Ammon's horn (tissue), 1 donor: ENCODE measurements at places on chromosomes 12 and 14.

- DNase-seq: no peak
These were observed 127.7 kb downstream of the APAF1 start for GRCh38 chr12:98772818-98773217.

DNA sequence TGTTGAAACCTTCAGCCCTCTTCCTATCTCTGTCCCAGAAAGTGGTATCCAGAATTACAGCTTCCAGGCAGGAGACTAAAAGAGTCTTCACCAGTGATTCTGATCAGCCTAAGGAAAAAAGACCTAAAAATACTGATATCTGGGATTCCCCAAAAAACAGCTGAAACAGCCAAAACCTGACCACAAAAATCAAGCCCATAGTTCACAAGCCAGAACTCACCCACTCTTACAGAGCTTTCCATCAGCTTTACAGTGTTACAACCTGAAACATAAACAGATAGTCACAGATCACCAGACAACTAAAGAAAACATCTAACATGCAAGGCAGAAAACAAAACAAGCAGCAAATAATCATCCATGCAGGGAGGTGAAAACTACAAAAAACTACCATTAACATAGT, 26.0 kb upstream of the TSPAN8 start:
- DNase-seq: no peak

DNA sequence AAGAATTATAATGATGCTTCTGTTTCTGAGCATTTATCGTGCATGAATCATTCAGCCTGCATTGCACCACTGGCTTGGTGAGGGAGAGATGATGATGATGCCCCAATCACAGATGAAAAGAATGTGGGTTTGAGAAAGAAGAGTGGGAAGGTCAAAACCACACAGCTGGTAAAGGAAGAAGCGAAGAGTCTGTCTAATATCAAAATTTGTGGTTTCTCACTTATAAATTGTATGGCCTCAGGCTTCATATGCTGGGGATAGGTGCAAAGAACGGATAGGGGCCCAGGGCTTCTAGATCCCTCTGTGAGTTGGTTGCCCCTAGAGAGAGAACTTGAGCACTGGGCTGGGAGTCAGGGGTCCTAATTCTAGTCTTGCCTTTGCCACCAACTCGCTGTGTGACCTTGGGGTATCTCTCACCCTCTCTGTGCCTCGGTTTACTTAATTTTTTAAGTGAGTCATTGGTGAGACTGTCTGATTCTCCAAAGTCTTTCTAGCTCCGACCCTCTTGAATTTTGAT, 2.2 kb downstream of the OASL start:
- DNase-seq: no peak

DNA sequence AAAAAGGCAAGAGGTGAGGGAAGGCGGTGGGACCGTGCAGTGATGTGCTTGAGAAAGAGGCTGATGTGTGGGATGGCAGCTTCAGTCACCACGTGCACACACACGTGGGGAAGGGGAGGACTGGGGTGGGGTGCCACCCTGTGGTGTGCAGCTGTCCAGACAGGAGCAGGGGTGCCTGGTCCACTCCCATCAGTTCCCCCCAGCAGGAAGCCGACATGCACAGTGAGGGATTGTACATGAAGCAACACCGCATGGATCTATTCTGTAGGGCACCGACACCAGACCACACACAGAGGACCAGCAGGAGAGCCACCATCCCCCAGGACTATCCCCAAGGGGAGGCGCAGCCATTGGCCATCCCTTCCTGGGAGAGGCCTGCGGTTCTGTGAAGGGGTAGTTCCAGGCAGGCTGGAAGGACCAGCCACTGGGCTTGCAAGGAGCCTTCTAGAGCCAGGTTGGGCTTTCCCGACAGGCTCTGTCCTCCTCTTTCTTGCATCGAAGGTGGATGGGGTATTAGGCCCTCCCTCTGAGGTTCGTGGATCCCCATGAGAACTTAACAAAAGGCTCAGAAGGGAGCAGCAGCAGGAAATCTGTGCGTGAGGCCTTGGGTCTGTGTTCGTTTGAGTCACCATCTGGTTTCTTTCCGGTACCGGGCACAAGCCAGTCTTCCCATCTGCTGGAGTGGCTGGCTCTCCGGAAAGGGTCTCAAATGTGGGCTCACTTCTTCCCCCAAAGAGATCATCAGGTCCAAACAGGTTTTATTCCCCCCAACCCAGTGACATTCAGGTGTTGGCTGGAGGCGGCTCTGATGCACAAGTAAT, 59.8 kb downstream of the PLEKHG3 start:
- DNase-seq: peak; percentile 63

DNA sequence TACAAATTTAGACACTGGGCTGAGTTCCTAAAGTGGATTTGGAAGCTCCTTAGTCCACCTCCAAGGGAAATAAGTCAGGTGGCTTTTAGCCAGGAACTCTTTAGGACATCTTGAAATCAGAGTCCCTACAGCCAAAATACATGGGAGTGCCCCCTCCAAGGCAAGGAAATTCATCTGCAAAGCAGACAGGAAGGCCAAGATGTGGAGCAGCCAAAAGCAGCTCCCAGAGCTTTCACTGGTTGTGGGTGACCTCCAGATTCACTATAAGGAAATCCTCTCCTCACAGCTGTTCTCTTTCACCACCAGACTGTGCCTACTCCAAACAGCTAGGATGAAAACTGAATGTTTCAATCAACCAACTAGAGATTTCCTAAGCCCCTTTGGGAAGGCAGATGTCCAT, 6.6 kb downstream of the TTC9 start:
- DNase-seq: no peak

GRCh38 chr12:108052260-108052659, 76.8 kb upstream of the WSCD2 start:
- DNase-seq: no peak

DNA sequence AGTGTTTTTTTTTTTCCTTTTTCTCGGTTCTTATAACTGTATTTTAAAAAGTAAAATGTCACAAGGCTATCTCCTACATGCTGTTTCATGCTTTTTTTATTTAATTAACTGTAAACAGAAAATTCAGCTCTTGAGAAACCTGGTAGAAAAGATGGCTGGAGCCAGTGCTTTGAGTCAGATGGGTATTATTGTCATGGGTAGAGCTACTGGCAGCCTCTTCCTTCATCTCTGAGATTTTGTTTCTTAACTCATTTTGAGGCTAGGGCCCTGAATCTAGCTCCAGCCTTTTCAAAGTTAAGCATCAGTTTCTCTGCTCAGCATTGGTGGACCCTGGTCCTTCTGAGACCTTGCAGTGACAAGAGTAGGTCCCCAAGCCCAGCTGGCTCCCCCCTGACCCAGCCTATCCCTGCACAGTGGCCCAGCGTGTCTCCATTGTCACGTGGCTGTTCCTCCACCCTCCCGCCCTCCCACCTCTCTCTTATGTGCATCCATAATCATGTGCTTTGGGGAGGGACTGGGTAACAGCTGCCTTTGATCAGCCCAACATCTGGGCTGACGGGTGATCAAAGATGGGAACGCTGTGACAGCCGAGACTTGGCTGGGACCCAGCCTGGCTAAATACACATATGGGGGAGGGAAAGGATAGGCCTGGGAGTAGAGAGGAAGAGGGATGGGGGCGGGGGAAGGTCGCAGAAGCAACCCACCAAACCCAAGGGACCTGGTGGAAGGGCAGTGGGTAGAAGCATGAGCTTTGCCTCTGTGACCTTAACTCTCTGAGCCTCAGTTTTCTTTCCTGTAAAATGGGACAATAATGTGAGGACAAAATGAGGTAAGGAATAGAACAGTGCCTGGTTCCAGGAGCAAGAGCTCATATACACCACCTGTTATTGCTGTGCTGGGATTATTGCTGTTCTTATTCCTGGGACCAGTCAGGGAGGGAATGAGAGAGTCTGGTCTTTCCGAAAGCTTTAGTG, 24.4 kb upstream of the RBM19 start:
- DNase-seq: no peak

GRCh38 chr14:61872452-61872851, 110.2 kb downstream of the SNAPC1 start:
- no peak for DNase-seq

GRCh38 chr12:11896417-11896929, 174.3 kb upstream of the BCL2L14 start:
- no peak for DNase-seq

- DNase-seq: no peak
These were observed 253.9 kb upstream of the ARID2 start for GRCh38 chr12:45475594-45475993.

DNA sequence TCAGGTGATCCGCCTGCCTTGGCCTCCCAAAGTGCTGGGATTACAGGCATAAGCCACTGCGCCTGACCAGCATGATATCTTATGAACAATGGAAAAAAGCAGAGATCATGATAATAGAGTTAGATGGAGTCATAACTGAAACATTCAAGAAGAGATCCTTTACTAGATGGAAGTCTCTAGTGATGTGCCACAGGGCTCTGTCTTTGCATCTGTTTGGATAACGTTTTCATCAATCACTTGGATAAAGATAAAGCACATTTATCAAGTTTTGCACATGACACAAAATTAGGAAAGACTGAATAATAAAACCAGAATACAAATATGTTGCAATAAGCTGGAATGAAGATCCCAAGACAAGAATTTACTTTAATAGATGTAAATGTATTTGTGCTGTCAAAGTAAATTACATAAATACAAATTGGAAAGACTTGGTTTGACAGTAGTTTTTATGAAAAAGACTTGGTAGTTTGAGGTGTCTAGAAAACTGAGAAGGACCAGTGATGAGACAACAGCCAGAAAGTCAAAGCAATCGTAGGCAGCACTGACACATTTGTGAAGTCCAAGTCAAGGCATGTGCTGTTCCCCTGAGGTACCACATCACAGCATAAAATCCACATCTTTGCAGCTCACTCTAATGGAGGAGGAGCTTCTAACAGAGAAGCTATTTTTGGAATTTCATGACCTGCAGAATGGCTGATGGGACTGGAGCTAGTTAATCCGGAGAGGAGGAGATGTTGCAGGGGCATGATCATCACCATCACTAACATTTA, 28.5 kb downstream of the GPRC5A start:
- no peak for DNase-seq

- DNase-seq: no peak
These were observed 104.9 kb upstream of the C14orf180 start for GRCh38 chr14:104474495-104475213.

DNA sequence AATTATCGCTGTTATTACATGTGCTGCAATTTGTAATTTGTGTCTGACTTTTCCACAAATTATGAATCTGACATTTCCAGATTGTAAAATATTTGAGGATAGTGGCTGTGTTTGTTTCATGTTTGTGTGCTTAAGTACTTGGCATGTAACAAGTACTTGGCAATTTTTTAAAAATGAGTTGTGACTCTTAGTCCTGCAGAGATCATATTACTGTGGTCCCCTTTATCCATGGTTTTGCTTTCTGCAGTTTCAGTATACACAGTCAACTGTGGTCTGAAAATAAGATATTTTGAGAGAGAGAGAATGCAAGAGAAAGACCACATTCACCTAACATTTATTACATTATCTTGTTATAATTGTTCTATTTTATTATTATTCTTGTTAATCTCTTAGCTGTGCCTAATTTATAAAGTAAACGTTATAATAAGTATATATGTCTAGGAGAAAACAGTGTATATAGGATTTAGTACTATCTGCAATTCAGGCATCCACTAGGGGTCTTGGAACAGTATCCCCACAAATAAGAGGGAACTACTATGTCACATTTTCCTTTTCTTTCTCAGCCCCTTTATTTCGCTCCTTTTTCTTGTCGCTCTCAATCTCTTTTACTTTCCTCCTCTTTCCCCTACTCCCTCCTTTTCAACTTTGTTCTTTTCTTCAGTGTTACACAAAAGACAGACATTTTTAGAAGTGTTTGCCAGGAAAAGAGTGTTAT, 176.1 kb downstream of the FUT8 start:
- DNase-seq: no peak

GRCh38 chr14:54040846-54041245, 84.2 kb upstream of the BMP4 start:
- DNase-seq: no peak

GRCh38 chr12:62903151-62903550, 31.8 kb downstream of the PPM1H start:
- DNase-seq: no peak

- DNase-seq: no peak
These were observed 37.2 kb downstream of the PRKAB1 start for GRCh38 chr12:119705182-119705581.

DNA sequence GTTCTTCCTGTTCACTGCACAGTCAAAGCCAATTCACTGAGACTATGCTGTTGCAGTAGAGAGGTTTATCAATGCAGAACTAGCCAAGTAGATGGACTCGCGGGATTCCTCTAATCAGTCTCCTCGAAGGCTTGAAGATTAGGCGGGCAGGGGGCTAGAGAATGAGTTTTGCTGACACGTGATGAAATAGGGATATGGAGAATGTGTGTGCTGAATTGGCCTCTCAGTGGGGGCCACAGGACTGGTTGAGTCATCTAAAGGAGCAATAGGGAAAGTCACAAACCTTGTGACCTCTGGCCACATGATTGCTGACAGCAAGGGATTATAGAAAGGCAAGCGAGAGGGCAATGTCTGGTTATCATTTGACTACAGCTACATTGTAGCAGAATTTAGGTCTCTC, 12.7 kb downstream of the MIPOL1 start:
- DNase-seq: no peak

GRCh38 chr12:116136340-116136739, 141.2 kb downstream of the MED13L start:
- DNase-seq: no peak

DNA sequence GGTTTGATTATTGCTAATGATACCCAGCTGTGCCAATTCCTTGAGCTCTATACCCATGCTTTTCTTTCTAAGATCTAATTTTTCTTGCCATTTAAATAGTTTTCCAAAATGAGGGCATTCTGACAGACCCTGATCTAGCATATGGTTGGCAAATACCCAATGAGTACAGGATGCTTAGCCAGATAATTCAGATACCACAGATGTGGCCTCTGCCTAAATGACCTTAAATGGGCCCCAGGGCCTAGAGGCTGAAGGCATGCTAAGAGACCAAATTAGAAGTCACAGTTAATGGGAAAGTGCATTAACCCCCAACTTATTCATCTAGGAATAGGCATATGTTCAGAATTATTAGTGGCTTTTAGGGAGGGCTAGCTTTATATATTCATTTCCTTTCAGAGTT, 122.3 kb upstream of the CNOT2 start:
- no peak for DNase-seq

DNA sequence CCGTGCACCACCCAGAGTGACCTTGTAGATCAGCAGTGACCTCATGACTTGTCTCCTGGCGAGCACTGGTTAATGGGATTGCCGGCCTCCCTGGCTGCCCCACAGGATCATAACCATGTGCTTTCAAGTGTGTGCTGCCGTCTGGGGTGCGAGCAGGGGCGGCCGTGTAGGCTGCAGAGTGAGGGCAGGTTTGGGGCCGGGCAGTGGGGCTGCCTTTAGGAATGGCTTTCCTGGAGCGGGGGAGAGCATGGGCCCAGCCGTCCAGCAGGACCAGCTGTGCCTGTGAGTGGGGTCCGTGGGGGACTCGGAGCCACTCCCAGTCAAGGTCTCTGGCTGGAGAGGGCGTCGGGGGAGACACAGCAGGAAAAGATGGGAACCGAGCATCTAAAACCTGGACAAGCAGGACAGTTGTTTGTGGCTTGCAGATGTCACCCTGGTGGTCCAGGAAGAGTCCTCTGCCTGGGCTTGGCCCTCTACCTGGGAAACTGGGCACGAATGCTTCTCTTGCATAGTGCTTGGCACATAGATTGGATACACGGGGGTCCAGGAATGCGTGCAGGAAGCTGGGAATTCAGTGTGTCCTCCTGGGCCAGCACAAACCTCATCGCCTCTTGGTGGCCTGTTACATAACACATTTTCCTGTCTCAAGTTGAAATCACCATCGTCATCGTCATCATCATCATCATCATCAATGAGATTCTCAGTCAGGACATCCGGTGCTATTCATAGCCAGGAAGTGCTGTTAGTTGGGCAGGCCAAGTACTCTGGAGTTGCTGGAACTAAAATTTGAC, 96.0 kb downstream of the ADGRD1 start:
- no peak for DNase-seq

- DNase-seq: no peak
These were observed 1.2 kb downstream of the GPR132 start for GRCh38 chr14:105064001-105064400.
